ENCODE measurements at places on chromosomes 7 and 10. TPM values are rescaled to one million over a fixed set of nuclear protein-coding genes. Genes with fewer than 3 reads are reported as not detected.

The URGCP gene
- total RNA-seq = 27.5 TPM

The AZGP1 gene
- total RNA-seq = not detected

The CYP2C9 gene
- total RNA-seq = not detected

The TACC2 gene
- 8.2 TPM for total RNA-seq

The COL28A1 gene
- total RNA-seq = not detected

The PLPP4 gene
- total RNA-seq = not detected

The OPTN gene
- total RNA-seq = 123 TPM

The STRIP2 gene
- 2.7 TPM for total RNA-seq

The MYL10 gene
- total RNA-seq = not detected

The ZNF467 gene
- 12.7 TPM for total RNA-seq

The ZNF239 gene
- 0.51 TPM for total RNA-seq

The CACNA2D1 gene
- total RNA-seq = 20.6 TPM

The CAMK2G gene
- total RNA-seq = 27.9 TPM

The FBXO24 gene
- total RNA-seq = not detected

The ABI1 gene
- 47.1 TPM for total RNA-seq

The PRSS1 gene
- total RNA-seq = not detected

The CYCS gene
- total RNA-seq = 25.5 TPM

The WASHC2A gene
- 61.3 TPM for total RNA-seq

The GPR37 gene
- total RNA-seq = 0.14 TPM

The ACTL6B gene
- not detected for total RNA-seq

The GRID1 gene
- total RNA-seq = not detected

The DPCD gene
- 22.4 TPM for total RNA-seq

The RASSF4 gene
- total RNA-seq = 13.1 TPM

The SP8 gene
- total RNA-seq = not detected

The MICALL2 gene
- 19.1 TPM for total RNA-seq

The SPDYE11 gene
- not detected for total RNA-seq
